Regular cardiac myocyte (primary cell): ENCODE measurements at places on chromosomes 7 and 10. TPM values are rescaled to one million over a fixed set of nuclear protein-coding genes. Genes with fewer than 3 reads are reported as not detected.

NUP205 gene
- total RNA-seq = 41.7 and 65.0 TPM in 2 replicates

CUBN gene
- 0.56 and 0.77 TPM in 2 replicates for total RNA-seq

SEMA3D gene
- 7.0 and 13.2 TPM in 2 replicates for total RNA-seq

CYP26C1 gene
- total RNA-seq = under 0.01 TPM in 2 replicates

PDE6C gene
- not detected in 2 replicates for total RNA-seq
